ACHN (cell line): ENCODE measurements at places on chromosomes 1 and 21.

DNA sequence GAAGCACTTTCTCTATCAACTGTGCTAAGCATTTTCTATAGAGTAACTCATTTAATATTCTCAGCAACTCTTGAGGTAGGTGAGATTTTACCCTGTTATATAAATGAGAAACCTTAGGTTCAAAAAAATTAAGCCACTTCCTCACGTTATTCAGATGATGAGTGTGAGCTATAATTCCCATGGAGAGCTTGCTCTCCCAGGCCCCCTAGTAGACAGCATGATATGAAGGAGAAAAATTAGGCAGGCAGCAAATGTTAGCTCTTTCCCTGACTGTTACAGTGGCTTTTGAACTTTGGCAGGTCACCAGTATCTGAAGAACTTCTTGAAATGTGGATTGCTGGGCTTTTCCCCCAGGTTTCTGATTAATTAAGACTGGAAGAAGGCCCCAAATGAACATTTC, 753.1 kb downstream of the NCAM2 start:
- DNase-seq, result no peak

- DNase-seq, result no peak
These were observed 54.1 kb downstream of the CHD5 start for GRCh38 chr1:6126028-6126427.

- DNase-seq, result no peak
These were observed 15.4 kb upstream of the TSPAN1 start for GRCh38 chr1:46159516-46159915.

GRCh38 chr1:199083680-199084079, 444.8 kb downstream of the PTPRC start:
- DNase-seq, result no peak

DNA sequence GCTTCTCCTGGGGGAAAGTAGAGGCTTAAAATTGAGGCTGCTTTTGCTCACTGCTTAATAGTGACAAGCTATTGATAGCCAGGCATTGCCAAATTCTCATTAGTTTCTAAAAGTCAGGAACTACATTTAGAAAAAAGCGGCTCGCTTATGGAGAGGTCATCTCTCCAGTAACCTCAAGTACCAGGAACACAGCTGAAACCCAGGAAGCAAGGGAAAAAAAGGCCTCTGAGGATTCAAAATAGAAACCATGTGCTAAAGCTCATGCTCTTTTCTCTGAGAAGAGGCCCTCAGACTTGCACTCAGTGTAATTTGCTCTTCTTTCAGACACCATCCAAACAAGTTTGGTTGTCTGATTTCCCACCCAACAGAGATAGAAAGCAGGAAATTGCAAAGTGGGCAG, 261.4 kb upstream of the USP25 start:
- no peak for DNase-seq

- DNase-seq, result no peak
These were observed 330.3 kb upstream of the SNX7 start for GRCh38 chr1:98331243-98331642.

DNA sequence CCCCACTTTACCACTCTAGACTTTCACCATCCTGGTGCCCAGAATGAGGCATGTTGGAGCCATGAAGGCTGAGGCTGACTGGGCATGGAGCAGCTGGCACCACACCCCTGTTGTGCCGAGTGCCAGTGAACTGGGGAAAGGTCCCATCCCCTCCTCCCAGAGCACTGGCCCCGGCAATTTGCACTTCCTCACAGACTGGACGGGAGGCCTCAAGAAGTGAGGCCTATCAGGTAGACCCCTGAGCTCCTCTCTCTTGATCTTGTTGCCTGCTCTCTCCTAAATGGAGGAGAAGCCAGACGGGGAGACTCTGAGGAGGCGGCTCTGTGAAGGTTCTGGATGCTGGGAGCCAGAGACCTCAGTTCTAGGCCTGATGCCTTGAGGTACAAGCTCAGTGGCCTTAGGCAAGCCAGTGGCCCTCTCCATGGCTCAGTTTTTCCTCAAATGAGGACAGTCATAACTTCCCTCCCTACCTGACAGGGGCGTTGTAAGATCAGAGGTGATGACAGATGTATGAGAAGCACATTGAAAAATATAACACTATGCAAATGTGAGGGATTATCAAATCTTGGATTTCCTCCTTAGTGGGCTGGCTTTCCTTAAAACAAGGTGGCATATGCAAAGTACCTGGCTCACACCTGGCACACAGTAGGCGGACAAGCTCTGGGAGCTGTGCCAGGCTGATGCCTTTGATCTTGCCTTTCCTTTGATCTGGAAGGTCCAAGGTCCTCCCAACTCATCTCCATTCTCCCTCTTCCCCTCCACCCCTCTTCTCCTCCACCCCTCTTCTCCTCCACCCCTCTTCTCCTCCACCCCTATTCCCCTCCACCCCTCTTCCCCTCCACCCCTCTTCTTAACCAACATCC, 6.7 kb downstream of the GRHL3 start:
- no peak for DNase-seq

GRCh38 chr21:45594721-45595489, 48.6 kb upstream of the PCBP3 start:
- DNase-seq, result no peak

GRCh38 chr1:241637604-241638003, 2.6 kb downstream of the CHML start:
- DNase-seq, result no peak

DNA sequence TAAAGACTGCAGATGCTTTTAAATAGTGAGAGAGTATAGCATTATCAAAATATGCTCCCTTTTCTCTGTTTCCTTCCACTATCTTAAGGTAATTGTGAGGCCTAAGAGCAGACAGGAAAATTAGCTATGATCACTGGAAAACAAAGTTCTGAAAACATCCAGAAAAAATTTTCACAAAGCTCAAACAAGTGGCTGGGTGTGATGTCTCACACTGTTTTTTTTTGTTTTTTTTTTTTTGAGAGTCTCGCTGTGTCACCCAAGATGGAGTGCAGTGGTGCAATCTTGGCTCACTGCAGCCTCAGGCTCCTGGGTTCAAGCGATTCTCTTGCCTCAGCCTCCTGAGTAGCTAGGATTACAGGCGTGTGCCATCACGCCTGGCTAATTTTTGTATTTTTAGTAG, 7.2 kb downstream of the WDTC1 start:
- no peak for DNase-seq

- no peak for DNase-seq
These were observed 112.4 kb upstream of the VANGL1 start for GRCh38 chr1:115529216-115529897.

DNA sequence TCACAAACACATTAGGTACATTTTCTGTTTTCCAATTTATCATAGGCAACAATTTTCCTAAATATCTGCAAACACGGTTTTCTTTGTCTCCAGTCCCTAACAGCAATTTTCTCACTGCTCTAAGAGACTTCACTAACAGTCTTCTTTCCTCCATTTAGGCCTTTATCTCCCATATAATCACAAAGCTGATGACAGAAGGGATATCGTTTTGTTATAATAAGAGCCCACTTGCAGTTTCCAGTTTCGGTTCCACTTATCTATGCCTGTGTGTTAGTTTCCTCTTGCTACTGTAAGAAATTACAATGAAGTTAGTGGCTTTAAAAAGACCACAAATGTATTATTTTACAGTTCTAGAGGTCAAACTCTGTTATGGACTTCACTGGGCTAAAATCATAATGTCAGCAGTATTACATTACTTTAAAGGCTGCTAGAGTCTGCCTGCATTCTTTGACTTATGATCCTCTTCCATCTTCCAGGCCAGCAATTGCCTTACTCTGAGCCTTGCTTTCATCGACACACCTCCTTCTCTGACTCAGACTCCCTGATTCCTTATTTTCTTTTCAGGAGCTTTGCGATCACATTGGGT, 549.3 kb downstream of the NCAM2 start:
- no peak for DNase-seq

- DNase-seq, result no peak
These were observed 6.0 kb upstream of the VASH2 start for GRCh38 chr1:212944229-212944901.

GRCh38 chr1:55468142-55468795, 253.1 kb upstream of the USP24 start:
- DNase-seq, result no peak

DNA sequence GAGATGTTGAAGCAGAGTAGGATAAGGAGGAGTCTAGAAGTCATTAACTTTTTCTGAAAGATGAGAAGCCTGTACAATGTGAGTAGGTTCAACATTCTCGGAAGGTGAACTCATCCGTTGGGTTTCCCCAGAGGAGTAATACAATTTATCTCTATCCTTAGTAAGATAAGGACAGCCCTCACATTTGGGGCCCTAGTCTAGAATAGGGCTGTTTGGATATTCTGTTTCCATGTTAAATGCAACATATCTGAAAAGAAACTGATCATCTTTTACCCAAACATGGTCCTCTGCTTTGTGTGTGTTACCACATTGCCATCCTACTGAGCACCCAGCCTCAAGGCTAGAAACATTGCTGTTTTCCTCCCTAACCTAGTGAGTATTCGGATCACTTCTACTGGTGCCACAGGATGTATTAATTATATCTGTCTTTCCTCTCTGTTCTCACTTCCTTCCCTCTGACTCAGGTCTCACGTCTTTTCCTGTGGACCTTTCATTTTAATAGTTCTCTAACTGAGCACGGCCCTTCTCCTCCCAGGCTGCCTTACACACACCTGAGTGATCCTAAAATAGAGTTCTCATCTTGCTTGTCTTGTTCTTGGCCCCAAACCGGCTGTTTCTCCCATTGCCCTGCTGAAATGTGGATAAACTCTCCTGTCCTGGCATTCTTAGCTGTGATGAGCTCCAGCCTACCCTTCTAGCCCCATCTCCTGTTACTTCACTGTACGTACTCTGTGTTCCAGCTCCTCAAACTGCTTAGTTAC, 91.7 kb downstream of the CDC14A start:
- DNase-seq, result no peak

GRCh38 chr1:55696181-55696754, 481.1 kb upstream of the USP24 start:
- DNase-seq, result no peak

- no peak for DNase-seq
These were observed 104.1 kb downstream of the CDC42BPA start for GRCh38 chr1:227214207-227214606.

- DNase-seq, result no peak
These were observed 2.2 kb upstream of the ATP6V1G3 start for GRCh38 chr1:198542632-198543031.

DNA sequence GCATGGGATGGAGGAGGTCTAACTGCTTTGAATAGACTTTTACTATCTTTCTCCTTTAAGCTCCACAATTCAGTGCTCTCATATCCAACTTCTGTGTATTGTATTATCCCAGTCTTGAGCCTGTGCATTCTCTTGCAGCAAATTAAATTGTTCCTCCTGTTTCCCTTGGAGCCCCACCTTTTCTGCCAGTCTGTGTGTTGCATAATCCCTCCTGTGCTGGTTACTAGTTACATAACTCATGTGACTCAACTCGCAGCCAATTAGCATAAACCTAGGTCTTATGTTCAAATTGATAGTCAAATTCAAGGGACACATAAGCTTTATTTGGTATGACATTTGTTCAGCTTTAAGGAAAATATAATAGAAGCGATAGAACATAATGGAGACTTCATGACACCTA, 1863.5 kb downstream of the MRPL39 start:
- no peak for DNase-seq

DNA sequence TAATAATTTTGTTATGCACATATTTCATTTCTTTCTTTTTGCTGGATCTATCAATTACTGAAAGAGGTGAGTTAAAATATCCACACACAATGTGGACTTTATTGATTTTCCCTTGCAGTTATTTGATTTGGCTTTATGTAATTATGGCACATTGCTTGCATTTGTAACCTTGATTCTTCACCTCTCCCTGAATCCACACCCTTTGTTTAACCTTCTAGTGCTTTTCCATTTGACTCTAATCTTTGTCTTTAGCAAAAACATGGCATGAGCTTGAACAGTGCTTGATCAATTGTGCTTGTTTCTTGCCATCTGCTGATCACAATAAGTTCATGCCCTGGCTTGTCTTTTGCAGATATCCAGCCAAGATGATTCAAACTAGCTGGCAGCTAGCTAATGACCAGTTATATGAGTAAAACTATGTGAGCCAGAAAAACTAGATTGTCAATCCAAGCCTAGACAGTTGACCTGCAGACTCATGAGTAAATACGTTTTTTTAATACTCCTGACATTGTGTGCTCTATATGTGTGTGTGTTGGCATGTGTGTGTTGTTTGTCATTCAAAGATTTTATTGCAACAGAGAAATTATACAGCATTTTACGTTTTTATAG, 899.2 kb downstream of the NCAM2 start:
- DNase-seq, result no peak

- no peak for DNase-seq
These were observed 31.7 kb upstream of the PADI1 start for GRCh38 chr1:17173217-17173616.

DNA sequence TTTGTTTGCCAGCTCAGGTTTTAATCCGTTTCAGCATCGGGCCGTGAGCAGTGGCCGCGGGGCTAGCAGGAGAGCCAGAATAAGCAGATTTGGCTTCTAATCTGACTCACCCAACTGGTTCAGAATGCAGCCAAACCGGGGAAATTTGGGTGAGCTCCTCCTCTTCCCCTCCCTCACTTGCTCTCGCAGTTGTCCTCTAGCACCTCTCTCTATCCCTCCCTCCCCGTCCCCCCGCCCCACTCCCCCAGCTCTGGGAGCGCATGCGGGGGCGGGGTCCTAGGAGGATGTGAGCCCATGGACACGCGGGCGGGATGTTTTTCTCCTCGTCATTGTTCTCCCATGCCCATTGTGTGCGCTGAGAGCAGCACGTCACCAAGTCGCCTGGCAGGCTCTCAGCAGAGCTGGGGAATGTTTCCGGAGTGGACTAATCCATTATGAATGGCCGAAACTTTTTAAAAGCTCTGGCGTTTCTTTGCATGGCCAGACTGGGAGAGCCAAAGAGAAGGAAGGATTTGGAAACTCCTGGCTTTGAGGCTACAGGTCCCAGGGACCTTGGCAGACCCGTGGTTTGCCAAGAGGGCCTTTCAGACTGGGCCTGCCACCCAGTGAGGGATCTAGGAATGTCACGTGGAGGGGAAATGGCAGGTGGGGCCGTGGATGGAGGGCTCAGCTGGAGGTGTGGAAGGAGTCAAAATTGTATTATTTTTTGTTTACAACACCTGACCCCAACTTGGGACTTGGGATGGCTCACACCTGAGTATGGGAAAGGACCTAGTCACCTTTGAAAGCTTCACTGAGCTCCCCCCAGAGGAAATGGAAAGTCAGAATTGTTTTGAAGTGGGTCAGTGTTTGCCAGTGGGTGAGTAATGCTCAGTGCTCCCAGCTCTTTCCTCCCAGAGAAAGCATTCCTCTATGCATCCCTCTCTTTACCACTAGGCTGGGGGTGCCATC, 39.2 kb downstream of the CDK18 start:
- DNase-seq, result peak; percentile 90

- DNase-seq, result no peak
These were observed 125.4 kb downstream of the RIPK4 start for GRCh38 chr21:41641510-41641815.

DNA sequence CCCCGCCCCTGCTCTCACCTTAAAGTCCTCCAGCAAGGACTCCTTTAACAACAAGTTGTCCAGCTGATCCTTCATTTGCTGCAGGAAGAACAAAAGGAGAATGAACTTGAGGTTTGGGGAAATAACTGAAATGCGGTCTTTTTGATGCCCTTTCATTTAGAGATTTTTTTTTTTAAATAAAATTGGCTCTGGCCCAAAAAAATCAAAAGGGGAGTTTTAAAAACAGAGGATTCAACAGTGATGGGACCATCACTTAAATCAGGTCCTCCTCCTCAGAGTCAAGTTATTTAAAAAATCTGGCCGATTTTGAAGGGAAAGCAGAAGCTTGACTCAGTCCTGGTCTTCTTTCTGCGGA, 742 bp downstream of the IL19 start:
- DNase-seq, result no peak
